ENCODE measurements at places on chromosomes 7 and 10.
A peak's percentile ranks its signal among the peaks of the same experiment; 100 is the strongest.

DNA sequence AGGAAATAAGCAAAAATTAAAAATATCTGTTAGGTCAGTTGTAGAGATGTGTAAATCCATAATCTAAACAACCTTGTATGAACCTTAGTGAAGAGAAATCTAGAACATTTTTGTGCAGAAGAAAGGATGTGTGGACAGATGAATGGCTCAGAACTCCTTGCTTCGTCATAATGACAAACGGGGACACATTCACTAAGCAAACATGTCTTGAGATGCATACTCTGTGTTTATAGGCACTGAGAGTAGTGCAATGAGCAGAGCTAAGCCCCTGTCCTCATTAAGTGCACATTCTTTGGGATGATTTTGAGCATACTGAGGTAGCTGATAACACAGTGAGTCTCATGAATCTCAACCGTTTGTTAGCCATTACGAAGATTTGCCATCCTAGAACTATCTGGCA, 360.6 kb upstream of the ANKRD30A start:
- DNase-seq: no peak

DNA sequence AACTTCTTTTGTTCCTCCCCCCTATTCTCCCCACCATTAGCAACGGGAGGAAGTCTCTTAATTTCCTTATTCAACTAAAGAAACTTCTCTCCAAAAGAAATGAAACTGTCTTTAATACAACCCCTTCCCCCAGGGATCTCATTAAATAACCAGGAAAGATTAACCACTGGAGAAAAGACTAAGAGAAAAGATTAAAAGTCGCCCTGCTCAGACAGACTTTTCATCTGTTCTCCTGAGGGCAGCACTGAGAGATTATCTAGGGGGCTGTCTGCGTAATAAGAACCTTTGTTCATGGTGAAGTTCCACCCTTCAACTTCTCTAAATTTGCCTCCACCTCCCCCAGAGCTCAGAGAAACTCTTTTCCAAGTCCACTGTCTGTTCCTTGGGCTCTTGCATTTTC, 105.5 kb downstream of the HGF start:
- DNase-seq: no peak

- DNase-seq: no peak
Observed at GRCh38 chr7:23115991-23116390, 10.4 kb downstream of the KLHL7 start.

DNA sequence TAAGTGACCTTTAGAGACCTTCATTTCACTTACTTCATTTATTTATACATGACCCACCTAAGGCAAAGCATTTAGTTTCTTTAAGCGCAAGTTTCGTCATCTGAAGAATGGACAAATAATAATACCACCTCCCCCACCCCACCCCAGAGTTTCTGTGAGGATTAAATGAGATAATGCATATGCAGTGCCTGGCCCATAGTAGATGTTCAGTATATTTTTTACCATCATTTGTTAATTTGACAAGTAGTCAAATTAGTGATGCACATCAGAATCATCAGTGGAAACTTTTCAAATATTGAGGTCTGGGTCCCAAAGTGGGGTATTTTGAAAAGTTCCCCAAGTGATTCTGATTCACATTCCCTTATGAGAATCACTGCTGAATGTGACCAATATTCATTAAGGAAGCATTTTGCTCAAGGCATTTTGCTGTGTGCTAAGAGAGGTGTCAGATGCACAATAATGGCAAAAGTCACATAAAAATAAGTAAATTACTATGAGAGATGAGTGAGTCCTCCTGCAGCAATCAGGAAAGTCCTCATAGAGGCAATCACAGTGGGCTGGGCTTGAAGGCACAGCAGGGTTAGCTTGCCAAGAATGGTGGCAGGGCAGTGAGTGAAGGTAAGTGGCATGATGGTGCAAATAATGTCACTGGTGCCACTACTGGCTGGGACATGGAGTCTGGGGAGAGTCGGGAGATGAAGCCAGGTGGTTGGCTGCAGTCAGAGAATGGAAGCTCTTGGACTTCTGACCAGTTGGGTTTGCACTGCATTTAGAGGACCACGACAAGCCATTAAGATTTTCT, 244.1 kb downstream of the PTEN start:
- no peak for DNase-seq

DNA sequence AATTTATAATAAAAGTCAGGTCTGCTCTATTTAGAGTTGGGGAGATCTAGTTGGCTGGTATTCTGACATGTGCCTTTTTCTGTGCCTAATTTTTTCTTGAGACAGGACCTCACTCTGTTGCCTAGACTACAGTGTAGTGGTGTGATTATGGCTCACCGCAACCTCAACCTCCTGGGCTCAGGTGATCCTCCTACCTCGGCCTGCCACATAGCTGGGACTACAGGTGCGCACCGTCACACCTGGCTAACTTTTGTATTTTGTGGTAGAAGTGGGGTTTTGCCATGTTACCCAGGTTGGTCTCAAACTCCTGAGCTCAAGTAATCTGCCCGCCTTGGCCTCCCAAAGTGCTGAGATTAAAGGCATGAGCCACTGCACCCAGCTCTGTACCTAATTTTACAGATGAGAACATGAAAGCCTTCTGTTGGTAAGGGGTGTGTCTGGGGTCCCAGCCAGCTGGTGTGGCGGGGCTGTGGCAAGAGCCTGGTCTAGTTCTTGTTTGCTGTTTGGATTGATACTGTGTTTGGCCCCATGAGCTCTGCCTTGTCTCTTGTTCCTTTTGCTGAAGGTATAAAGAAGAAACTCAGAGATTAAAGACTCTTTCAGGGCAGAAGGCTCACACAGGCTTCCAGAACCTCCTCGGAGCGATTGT, 31.4 kb downstream of the POR start:
- DNase-seq: no peak

DNA sequence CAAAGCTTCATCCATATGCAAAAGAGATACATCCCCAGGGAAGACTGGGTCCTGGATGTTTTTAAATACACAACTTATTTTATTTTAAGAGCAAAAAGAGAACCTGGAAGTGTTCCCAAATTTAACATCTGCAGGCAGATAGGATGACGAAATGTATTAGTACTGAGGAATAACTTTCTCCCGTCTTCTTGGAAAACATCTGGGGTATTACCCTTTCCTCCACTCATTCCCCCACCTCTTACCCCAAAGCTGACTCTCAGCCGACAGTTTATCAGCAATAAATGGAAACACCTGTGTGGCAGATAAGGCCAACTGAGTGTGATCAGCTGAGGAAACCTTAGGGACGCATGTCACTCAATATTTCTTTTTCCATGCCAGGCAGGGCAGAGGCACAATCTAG, 435.6 kb upstream of the NPVF start:
- DNase-seq: no peak

- DNase-seq: peak; percentile 54
Observed at GRCh38 chr10:70596110-70596798, 6.3 kb downstream of the PRF1 start.

DNA sequence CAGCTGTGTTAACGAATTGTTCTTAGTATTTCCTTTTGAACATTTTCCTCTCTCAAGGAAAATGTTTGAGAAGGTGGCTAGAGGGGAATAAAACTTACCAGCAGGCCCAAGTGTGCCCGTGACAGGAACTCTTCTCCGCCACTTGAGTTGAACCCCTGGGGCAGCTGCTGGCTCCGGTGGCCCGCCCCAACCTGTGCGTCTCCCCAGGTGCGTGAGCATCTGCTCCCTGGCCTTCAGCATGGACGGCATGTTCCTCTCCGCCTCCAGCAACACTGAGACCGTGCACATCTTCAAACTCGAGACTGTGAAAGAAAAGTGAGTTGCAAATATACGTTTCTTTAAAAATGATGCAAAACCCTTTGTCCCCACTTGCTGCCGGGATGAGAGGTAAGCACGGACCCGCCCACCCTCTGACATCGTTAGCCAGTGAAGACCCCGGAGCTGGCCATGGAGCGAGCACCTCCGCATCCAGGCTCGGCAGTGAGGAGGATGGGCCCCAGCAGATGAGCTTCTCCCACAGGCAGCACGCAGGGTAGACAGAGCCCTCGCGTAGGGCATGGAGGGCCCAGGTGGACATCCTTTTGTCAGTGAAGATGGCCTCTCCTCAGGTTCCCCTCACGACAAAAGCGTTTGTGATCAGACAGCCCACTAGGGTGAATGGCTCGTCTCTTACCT, 35.7 kb downstream of the WIPI2 start:
- DNase-seq: no peak

DNA sequence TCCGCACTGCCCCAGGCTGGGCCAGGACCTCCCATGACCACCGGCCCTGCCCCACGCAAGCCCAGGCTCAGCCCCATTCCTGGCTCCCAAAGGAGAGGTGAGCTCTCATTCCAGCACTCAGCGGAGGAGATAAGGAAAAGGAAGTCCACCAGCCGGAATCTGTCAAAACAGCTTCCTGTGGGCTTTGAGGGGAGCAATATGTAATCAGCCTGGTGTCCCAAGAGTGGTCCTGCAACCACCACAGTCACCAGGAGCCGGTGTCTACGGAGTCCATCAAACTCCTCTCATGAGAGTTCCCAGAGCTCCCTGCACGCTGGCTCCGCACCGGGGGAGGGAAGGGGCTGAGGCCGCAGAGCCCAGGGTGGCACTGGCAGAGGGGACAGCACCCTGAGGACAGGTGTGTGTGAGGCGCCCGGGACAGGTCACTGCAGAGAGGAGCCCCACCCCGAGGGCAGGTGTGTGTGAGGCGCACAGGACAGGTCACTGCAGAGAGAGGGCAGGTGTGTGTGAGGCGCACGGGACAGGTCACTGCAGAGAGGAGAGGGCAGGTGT, 57.9 kb downstream of the STK32C start:
- DNase-seq: no peak

- no peak for DNase-seq
Observed at GRCh38 chr10:132681858-132682755, 103.8 kb downstream of the NKX6-2 start.

DNA sequence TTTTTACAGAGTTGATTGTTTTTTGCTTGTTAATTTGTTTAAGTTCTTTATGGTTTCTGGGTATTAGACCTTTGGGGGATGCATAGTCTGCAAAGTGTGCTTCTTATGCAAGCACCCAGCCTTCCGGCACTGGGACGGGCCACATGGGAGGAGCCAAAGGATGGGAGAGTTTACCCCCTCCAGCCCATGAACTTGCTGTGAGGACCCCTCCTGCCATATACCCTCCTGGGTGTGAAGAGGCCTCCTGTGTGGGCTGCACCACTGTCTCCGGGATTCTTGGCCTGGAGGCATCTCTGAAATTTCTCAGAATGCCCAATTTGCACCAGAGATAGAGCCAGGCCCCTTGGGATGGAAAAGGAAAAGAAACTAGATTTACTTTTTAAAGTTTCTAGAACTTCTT, 150.7 kb downstream of the MGMT start:
- DNase-seq: no peak

DNA sequence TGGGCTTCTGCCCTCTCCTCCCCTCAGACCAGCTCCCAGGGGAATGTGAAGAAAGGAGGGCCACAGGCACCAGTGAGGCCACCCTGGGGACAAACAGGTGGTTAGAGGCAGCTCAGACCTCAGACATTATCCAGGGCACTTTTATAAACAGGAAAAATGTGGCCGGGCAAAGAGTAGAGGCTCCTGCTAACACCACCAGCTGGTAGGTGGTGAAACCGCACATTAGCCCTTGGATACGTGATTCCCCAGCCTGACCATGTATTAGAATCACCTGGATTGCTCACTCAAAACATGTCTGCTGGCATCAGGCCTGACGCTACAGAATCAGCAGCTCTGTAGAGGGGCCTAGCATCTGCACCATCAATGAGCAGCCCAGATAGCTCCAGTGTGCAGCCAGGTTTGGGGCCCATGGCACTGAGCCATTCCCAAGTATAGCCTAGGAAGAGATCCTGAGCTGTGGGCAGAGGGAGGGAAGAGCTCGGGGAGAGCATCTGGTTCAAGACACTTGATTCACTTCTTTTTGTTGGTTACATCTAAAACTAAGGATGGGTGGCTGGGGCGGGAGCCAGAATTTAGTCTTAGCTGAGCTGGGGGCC, 37.1 kb downstream of the GPR26 start:
- DNase-seq: no peak

DNA sequence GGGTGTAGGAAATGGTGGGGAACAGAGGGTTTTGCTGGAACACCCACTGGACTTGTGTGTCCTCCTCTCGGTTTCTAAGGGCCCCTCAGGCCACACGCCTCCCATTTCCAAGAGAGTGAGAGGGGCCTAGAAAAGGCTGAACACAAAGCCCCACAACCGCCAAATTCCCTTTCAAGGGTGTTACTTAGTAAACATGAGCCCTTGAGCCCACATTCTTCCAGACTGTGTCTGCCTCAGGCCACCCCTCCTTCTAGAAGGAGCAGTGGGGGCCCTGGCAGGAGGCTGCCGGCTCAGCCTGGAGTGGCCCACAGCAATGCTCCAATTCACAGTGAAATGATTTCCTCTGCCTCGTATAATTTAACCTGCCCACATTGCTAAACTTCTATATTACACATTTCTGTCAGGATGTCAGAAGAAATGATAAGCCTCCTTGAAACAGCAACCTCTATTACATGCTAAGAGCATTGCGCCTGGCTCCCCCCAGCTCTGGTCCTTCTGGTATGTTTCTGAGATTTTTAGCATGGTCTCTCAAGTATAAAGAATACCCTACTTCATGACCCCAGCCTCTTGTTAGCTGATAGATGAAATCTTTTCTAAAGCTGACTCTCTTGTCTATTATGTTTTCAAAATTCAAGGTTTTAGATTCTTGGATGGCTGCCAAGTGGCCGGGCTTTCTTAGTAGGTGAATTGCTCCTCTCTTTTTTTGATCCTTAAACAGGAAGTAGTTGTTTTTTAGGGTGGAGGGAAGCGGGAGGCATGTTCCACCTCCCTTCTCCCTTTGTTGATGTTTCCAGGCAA, 673.9 kb upstream of the GALNT17 start:
- DNase-seq: no peak

GRCh38 chr10:13707156-13707881, 120.6 kb downstream of the PRPF18 start:
- peak; percentile 38 for DNase-seq

GRCh38 chr7:100590077-100590737, 4.1 kb downstream of the FBXO24 start:
- DNase-seq: no peak

- DNase-seq: no peak
Observed at GRCh38 chr10:96747734-96748550, 27.6 kb upstream of the PIK3AP1 start.

DNA sequence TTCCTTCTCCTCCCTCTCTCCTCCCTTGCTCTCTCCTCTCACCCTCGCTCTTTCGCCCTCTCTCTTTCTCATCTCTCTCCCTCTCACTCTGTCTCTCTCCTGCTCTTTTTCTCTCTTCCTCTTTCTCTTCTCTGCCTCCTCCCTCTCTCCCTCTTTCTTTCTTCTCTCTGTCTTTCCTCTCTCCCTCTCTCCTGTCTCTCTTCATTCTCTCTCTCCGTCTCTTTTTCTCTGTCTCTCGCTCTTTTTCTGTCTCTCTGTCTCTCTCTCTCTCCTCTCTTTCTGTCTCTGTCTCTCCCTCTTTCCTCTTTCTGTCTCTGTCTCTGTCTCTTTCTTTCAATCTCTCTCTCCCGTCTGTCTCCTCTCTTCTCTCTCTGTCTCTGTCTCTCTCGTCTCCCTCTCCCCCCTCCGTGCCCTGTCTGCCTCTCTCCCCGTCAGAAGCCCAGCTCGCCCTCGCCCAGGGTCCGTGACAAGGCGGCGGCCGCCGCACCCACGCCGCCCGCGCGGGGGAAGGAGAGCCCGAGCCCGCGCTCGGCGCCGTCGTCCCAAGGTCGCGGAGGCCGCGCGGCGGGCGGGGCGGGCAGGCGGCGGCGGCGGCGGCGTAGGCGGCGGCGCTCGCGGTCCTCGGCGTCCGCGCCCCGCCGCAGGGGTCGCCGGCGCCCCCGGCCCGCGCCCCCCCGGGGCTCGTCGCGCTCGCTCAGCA, 21.3 kb upstream of the HSPB1 start:
- DNase-seq: no peak
